ENCODE measurements at places on chromosomes 5 and 9. TPM values are rescaled to one million over a fixed set of nuclear protein-coding genes. Genes with fewer than 3 reads are reported as not detected.

SLC35D2 gene
- 25.3 TPM for total RNA-seq

CTNND2 gene
- not detected for total RNA-seq

CNTFR gene
- total RNA-seq: not detected

CEL gene
- 0.13 TPM for total RNA-seq

C5orf52 gene
- not detected for total RNA-seq

NREP gene
- 27.1 TPM for total RNA-seq

TXNDC8 gene
- not detected for total RNA-seq

HARS1 gene
- total RNA-seq: 46.0 TPM

GZMA gene
- 0.13 TPM for total RNA-seq

ACTBL2 gene
- not detected for total RNA-seq

SLC34A3 gene
- total RNA-seq: not detected

AGXT2 gene
- not detected for total RNA-seq

PNPLA7 gene
- 1.1 TPM for total RNA-seq

GPSM1 gene
- 28.2 TPM for total RNA-seq

MCC gene
- 19.0 TPM for total RNA-seq
